NB4 (cell line): ENCODE measurements at places on chromosomes 2 and 18.

DNA sequence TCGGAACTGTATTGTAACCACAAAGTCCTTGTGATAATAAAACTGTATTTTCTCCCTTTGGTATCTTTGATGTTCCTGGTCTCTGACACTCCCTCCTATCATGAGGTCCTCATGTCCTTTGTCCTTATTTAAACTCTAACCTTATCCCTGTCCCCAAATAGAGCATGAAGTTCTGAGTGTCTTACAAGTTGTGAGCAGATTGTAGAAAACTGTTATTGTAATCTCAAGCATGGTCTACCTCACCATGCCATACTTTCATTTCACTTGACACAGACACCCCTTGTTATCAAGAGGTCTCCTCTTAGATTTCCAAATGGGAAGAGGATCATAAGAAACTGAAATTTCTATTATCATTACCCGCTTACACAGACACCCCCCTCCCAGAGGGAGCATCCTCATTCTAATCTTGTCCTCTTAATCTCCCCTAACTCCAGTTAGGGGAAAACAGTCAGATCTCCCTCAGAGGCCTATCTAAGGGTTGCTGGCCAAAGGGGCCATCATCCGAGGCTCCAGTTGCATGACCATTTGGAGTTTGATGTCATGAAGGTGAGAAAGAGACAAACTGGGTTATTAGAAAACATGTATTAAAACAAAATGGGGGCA lies 29.0 kb downstream of the MYO3B start:
- no peak for DNase-seq

GRCh38 chr2:162344617-162344950 lies 652 bp downstream of the GCA start:
- no peak for DNase-seq

DNA sequence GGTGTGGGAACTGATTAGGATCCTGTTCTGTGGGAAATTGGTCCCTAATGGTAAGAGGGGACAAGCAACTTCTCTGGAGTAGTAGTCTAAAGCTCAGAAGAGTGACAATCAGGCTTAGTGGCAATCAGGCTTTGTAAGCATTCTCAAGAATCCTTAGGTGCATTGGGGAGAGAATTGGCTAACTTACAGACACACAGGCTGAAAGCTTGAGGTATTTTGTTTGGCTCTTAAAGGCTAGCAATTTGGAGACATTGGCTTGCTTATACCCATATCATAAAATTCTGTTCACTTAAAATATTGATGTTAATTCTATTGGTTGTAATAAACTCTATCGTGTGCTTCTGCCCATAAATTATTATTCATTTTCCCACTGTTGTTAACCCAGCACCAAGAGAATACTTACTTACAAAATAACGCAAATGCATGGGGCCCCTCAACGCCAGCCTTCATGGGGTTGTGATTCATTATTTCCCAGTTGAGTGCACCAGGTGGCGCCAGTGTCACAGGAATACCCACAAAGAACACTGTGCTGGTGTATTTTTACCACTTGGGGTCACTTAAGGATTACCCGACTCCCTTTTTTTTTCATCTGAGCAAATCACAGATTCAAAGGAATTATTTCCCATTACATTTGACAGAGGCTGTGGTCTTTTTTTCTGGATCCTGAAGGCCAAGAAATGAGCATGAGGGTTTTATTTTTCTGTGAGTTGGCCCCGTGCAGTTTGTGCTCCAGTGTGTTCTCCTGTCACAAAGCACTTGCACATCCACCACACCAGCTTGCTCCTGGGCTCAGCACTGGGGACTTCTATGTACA lies 45.5 kb downstream of the DDX1 start:
- DNase-seq: peak; percentile 75

DNA sequence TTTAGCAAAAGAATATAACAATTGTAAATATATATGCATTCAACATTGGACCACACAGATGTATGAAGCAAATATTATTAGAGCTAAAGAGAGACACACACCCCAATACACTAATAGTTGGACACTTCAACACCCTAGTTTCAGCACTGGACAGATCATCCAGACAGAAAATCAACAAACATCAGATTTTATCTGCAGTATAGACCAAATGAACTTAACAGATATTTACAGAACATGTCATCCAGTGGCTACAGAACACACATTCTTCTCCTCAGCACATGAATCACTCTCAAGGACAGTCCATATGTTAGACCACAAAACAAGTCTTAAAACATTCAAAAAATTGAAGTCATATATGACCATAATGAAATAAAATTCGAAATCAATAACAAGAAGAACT lies 22.1 kb upstream of the EVA1A start:
- DNase-seq: no peak

DNA sequence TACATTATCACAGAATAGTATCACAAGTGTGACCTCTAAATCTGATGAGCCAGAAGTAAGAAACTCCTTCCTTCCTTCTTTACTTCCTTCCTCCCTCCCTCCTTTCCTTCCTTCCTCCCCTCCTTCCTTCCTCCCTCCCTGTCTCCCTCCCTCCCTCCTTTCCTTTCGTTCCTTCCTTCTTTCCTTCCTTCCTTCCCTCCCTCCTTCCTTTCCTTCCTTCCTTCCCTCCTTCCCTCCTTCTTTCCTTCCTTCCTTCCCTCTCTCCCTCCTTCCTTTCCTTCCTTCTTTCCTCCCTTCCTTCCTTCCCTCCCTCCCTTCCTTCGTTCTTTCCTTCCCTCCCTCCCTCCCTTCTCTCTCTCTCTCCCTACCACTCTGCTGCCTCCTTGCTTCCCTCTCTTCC lies 359.2 kb downstream of the OSR1 start:
- no peak for DNase-seq

- DNase-seq: peak; percentile 45
Measured at GRCh38 chr2:193695367-193695766, 1500.6 kb upstream of the TMEFF2 start.

DNA sequence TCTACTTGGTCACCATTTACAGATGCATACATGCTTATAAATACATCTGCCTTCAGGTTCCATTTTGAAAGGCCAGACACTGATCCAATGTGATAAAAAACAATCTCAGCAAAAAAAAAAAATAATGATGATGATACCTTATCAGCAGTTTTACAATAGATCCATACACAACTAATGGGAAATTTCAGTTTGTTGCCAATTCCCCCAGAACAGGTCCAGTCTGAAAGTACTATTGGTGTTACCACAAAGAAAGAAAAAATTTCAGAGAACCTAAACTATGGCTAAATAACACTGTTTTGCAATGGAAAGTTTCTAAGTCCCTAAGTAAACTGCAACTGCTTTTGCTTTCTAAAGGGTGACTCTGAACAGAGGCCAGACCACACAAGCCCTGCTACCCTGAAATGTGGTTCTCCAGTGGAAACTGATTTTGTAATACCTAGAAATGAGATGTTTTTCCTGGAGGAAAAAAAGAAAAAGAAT lies 54.1 kb downstream of the LPIN2 start:
- peak; percentile 26 for DNase-seq

GRCh38 chr2:63658176-63658968 lies 69.6 kb downstream of the MDH1 start:
- no peak for DNase-seq

DNA sequence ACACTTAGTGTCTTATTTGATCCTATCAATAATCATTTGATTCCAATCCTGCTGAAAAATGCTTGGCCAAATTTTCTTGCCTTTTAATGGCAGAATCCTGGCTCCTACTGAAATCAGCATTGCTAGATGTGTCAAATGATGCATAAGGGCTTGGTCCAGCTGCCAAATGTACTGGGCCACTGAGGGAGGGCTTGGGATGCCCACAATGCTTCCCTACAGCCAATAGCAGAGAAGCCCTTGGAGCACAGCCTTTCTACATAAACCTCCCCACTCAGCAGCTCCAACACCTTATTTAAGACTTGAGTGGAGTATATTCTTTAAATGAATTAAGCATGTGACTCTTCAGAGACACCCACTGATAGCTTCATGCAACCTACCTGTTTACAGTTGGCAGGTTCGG lies 3.6 kb downstream of the ALK start:
- no peak for DNase-seq

- peak; percentile 12 for DNase-seq
Measured at GRCh38 chr18:46040747-46041104, 31.3 kb downstream of the PSTPIP2 start.

DNA sequence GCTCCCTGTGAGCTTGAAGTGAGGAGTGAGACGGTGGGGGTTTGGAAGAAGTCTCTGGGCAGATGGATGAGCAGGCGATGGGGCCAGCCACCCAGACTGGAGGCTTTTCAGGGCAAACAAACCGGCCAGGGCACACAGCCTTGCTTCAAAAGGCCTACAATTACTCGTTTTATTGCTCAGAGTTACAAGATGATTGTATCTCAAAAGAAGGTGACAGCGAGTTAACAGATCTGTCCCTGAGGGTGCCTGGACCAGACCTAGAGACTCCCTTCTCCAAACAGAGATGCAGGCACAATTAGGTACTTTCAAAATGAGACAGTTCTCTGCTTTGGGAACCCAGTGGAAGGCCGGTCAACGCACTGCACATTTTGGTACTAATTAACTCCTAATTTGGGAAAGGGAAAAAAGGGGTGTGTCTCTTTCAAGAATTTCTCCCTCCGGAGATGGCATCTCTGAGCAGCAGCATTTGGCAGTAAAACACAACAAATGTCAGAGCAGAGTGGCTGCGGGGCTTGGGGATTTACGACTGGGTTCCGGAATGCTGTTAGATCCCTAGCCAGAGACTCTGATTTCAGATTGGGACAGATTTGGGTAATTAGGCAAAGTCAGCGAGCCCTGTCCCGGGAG lies 226.7 kb downstream of the TTC32 start:
- no peak for DNase-seq

DNA sequence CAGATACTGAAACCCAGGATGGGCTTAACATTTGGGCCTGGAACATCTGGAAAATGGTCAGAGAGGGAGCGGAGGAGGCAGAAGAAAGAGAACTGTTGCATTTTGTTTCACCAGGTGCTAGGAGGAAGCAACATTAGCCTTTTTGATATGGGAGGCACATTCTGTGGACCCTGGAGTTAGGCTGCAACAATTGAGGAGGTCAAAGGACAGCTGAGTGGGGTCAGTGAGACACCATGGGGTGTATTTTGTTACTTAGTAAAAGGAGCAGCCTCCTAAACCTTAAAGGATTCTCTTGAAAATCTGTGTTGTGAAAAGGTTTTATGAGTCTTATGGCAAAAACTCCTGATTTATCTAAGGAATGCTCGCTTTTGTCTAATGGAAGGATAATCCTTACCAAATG lies 124.9 kb downstream of the GREB1L start:
- no peak for DNase-seq

DNA sequence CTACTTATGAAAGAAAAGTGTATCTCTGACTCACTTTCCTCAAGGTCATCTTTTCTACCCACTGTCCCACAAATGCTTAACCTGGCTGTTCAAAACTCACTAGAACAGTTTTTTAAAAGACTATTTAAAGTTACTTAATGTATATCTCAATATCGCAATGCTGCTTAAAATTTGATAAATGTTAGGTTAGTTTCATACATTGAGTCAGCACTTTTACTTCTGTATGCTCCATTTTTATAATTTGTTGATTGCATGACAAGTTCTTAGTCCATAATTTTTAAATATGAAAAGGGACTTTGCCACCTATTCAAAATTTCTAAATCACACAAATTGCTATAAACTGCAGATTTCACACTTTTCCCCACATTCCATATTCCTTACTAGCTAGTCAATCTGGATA lies 231.7 kb upstream of the SLC39A10 start:
- no peak for DNase-seq

- peak; percentile 42 for DNase-seq
Measured at GRCh38 chr2:37560863-37561614, 110.4 kb downstream of the CDC42EP3 start.

DNA sequence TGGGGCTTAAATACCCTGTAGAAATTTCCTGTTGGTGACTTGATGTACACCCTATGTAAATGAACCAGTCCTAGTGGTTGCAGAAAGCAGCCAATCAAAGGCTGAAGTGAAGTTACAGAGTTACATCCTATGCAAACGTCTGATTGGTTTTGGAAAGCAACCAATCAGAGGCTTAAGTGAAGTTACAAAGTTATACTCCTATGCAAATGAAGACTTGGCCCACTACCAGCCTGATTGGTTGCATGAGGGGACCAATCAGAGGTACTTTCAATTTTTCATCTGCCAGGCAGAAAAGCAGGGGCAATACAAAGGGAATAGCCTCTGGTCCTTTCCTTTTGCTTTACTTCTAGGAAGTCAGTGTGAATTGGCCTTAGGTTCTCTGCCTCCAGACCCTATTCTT lies 13.6 kb upstream of the ZNF397 start:
- no peak for DNase-seq

GRCh38 chr2:42903821-42904575 lies 111.6 kb upstream of the HAAO start:
- DNase-seq: no peak

- no peak for DNase-seq
Measured at GRCh38 chr18:47418746-47419145, 167.3 kb upstream of the SKOR2 start.

GRCh38 chr2:188993247-188993646 lies 19.1 kb downstream of the COL3A1 start:
- no peak for DNase-seq

GRCh38 chr2:233124421-233125080 lies 64.4 kb downstream of the INPP5D start:
- peak; percentile 97 for DNase-seq

DNA sequence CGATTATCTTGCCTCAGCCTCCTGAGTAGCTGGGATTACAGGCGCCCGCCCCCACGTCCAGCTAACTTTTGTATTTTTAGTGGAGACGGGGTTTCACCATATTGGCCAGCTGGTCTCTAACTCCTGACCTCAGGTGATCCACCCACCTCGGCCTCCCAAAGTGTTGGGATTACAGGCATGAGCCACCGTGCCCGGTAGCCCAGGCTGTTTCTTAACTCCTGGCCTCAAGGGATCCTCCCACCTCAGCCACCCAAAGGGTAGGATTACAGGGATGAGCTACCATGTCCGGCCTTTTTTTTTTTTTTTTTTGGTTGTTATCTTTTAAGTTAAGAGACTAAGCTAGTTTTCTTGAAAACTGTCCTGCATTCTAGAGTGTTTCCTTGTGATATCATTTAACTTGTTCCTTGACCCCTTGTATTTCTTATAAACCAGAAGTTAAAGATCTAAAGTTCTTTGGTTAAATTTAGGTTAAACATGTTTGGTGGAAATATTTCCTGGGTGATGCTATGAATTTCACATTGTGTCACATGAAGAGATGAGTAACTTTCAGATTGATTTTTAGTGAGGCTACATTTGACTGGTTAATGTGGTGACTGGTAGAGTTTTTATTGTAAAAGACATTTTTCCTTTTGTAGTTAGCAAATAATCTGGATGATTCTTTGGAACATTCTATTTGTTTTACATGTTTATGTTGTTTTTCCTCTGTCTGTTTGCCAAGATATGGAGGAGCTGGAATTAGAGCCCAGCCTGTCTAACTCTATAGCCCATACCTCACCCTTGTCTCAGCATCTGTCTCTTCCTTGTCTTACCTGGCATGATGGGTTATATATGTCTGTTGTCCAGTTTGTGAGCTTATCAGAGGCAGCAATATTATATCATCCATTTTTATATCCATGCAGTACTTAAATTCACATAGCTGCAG lies 5.2 kb downstream of the NCAPH start:
- no peak for DNase-seq

- DNase-seq: peak; percentile 89
Measured at GRCh38 chr2:101962309-101962708, 29.5 kb upstream of the IL1R2 start.
